Activated naive CD4-positive, alpha-beta T cell treated with anti-CD3 and anti-CD28 coated beads, Interleukin-2, amount 50 U/mL, for 16 hours (primary cell): ENCODE measurements at places on chromosomes 3 and 15.

- DNase-seq, result no peak
Observed at GRCh38 chr15:43370310-43370974, 401 bp downstream of the ZSCAN29 start.

DNA sequence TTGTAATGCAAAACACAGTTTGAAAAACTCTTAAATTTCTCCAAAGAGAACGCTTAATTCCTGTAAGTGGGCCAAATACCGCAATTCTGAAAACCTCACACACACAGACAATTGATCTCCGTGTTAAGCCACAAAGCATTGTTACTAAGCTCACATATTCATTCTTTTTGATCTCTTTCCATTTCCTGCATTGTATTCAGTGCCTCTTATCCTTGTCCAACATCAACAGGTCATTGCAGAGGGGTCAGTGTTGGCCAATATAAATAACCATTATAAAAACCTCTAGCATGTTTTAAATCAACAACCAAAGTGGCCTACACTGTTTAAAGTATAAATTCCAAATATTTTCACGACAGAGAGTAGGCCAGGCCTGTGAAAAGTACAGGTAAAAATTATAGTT, 171.1 kb downstream of the PDZRN3 start:
- DNase-seq, result no peak

- DNase-seq, result no peak
Observed at GRCh38 chr15:100196326-100197058, 145.3 kb downstream of the ADAMTS17 start.

DNA sequence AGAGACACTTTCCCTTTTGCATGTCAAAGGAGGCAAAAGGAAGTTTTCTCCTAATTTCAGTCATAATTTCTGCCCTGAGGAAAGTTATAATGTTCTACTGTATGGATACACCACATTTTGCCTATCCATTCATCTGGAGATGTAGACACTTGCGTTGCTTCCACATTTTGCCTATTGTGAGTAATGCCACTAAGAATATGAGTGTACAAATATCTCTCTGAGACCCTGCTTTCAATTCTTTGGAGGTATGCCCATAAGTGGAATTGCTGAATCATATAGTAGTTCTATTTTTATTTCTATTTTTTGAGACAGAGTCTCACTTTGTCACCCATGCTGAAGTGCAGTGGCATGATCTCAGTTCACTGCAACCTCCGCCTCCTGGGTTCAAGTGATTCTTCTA, 3.6 kb upstream of the CD276 start:
- no peak for DNase-seq

GRCh38 chr15:70147178-70147760, 49.6 kb upstream of the TLE3 start:
- no peak for DNase-seq

DNA sequence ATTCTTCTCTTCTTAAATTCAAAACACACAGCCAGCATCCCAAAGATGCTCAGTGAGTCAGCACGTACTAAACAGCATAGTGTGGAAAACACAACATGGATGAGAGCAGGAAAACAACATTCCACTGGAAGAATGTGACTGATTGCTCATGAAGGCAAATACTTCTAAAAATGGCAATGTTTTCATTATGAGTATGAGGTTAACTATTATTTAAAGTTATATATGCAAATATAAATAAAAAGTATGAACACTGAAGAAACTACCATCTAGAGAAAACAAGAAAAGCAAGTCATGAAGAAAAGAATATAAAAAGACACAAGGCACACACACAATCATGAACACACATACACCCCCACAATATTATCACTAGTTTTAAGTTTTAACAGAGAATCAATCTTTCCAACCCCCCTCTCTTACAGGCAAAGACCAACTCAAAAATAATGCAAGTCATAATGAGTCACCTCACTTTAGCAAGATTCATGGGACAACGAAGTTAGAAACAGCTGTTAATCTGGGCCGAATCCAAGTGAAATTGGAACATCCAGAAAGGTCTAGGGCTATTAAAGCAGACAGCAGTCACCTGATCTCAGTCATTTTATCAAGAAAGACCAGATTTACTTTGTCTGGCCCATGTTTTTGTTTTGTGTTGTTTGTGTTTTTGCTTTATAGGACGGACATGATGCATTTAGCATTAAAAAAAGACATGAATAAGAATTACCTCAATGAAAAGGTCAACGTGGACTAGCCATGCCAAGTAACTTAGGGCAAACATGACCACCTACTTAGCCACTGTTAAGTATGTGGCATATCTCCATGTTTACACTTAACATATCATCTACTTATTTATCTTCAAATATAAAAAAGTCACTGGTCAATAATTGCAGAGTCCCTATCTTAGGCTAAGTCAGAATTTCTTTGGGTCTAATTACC, 18.1 kb downstream of the GBE1 start:
- no peak for DNase-seq

- no peak for DNase-seq
Observed at GRCh38 chr3:102374863-102375634, 59.8 kb upstream of the ZPLD1 start.

GRCh38 chr15:76070921-76071635, 11.3 kb downstream of the TMEM266 start:
- DNase-seq, result no peak

DNA sequence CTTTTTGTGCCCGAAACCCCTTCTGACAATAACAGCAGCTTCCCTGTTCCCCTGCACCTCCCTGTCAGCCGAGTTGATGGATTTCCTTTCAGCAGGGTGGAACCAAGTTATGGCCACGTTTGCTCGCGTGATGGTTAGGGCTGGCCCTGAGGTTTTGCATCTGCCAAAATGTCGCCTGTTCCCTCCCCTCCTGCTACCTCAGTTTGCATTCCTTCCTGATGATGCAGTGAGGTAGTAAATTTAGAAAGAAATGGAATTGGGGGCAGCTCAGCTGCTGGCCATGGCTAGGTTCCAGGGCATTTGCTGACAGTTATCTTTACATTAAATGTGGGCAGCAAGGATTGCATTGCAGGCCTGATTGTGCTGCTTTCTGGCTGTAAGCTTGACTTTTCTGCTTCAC, 13.2 kb downstream of the LIMD1 start:
- no peak for DNase-seq

GRCh38 chr3:169454823-169455222, 208.7 kb downstream of the MECOM start:
- DNase-seq, result no peak

DNA sequence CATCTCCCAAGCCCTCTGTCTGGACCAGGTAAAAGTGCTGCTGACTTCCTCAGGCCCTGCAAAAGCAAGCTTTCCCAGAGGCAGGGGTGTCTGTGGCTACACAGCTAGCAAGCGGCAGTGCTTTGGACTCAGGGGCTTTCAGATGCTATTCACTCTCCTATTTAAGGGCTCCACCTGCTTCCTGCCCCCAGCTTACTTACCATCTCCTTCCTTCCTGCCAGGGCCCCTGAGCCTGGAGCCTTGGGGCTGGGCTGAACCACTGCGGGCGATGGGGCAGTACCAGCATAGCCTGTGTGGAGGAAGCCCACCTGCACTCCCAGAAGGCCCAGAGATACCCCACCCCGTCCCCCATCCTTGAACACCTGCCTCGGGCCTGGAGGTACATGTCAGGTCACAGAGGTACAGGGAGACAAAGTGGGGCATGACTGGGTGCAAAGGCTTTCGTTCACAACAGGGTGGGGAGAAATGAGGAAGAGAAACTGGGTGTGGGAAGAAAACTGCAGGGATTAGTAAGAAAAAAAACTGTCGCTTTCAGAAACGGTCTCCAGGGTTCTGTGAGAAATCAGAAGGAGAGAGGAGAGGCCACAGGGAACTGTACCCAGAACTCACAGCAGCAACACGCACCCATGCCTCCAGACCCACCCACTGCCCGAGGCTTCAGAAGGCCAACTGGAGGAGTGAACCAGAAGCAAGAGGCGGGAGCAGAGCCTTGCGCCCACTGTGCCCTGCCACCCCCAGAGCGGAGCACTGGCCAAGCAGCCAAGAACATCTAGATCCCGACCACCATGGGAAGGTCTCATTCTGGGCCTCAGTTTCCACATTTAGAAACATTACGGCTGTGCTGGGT, 49.5 kb downstream of the CCDC12 start:
- no peak for DNase-seq

DNA sequence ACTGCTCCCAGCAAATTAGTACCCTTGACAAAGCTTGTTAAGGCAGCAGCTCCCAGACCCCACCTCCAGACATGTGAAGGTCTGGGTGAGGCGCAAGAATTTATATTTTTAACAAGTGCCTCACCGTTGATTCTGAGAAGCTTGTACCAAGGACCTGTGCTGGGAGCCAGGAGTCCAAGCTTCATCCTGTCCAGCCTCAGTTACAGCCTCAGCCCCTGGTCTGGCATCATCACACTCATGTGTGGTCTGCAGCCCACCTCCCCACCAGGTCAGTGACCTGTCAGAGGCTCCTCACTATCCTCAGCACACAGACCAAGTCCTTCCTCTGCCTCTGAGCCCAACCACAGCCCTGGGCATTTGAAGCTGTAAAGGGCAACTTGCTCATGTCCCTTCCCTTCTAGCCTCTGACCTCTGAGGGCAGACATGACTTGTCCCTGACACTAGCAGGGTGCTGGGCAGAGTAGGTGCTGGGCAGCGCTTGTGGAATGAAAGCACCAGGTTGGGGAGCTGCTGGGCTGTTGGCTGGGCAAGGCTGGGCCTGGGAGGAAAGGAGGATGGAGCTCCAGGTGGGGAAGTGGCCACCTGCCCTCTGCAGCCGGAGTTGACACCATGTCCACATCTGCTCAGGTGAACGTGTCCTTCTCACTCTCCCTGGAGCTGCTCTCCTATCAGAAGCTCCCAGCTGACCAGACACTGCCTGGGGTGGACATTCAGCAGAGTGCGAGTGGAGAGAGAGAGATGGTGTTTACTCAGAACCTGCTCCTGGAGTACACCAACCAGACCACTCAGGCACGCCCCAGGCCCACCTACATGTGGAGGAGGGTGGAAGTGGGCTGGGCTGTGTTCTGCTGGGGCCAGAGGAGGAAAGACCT, 16.9 kb downstream of the ACAA1 start:
- DNase-seq, result no peak

DNA sequence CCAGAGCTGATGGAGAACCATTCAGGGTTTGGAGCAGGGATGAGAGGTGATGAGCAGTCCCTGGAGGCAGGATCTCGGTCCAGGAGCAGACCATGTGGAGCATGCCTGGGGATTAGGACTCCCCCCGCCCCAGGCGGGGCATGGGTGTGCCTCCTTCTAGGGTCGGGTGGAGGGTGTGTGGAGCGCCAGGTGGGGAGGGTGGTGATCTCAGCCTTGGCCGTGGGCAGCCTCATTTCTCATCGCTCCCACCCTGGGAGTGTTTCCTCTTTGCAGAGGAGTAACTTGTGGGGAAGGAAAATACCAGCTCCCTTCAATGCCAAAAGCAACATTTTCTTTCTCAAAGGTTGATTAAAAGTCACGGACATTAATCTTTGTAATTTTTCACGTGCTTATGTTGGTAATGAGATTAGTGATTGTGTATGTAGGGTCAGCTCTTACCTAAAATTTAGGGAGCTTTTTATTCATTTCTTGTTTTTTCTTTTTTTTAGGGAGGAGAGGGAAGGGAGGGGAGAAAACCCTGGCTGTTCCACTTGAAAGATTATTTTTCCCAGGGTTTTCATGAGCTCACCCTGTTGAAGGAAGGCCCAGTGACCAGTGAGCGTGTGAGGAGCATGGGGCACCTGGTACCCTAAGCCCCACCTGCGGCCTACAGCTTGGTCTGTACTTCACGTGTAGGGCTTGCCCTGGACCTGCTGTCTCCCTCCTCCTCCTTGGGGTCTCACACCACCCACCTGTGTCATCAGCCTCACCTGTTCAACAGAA, 11.0 kb downstream of the FBLN2 start:
- no peak for DNase-seq

DNA sequence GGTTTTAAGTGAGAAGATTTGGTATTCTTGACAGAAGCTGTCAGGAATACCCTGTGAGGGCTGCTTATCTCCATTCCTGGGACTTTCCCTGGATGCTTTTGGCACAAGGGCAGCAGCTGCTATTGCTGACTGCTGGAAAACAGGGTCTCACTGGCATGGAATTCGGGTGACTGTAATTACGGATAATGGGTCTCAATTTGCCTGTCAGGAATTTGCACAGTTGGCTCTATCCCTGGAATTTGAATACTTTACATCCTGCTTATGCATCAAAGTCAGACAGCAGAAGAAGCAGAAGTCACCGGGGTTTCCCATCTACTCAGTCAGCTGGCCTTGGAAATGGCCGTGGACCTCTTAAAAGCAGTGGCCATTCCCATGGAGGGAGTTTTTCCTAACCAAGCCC, 25.9 kb upstream of the AKAP13 start:
- no peak for DNase-seq

DNA sequence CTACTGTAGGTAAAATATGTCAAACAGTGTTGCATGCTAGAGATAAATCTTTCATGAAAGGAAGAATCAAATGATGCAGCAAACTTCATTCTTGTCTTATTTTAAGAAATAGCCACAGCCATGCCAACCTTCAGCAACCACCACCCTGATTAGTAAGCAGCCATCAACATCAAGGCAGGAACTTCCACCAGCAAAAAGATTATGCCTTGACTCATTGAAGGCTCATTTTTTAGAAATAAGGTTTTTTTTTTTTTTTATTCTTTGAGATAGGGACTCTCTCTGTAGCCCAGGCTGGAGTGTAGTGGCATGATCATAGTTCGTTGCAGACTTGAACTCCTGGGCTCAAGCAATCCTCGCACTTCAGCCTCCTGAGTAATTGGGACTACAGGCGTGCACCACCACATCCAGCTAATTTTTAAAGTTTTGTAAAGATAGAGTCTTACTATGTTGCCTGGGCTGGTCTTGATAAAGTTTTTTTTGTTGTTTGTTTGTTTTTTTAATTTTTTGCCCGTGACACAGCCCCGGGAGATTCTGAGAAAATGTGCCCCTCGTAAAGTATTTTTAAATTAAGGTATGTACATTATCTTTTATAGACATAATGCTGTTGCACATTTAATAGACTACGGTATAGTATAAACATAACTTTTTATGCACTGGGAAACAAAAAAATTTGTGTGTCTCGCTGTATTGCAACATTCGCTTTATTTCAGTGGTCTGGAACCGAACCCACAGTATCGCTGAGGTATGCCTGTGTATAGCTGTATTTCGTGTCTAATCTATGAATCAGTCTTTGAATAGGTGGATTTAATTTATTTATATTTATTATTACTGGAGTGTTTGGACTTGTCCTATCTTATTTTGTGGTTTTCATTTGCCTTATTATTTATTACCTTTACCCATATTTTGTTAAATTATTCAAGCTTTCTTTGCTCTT, 23.3 kb downstream of the SNRK start:
- no peak for DNase-seq

- no peak for DNase-seq
Observed at GRCh38 chr3:175098644-175099043, 239.5 kb downstream of the NAALADL2 start.

GRCh38 chr3:53320697-53321096, 26.6 kb downstream of the DCP1A start:
- DNase-seq, result no peak

GRCh38 chr3:112376241-112376911, 43.4 kb downstream of the CD200 start:
- DNase-seq, result no peak

DNA sequence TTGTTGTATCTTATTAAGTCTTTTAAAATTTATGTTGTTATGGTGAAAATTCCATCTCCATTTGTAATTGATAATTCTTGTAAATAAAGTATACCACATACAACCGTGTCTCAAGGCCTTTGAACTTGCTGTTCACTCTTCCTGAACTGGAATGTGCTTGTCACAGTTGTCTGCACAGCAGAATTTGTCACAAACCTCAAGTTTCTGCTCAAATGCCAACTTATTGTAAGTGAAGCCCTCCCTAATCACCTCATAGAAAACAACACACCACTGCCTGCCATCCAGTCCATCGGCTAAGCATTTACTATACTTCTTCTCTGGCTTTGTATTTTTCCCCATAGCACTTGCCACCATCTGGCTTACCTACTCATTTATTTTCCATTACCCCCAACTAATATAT, 192.3 kb downstream of the THRB start:
- DNase-seq, result no peak

GRCh38 chr3:134353171-134353825, 20.9 kb downstream of the AMOTL2 start:
- DNase-seq, result no peak
